ENCODE measurements at places on chromosomes 1 and 21.

DNA sequence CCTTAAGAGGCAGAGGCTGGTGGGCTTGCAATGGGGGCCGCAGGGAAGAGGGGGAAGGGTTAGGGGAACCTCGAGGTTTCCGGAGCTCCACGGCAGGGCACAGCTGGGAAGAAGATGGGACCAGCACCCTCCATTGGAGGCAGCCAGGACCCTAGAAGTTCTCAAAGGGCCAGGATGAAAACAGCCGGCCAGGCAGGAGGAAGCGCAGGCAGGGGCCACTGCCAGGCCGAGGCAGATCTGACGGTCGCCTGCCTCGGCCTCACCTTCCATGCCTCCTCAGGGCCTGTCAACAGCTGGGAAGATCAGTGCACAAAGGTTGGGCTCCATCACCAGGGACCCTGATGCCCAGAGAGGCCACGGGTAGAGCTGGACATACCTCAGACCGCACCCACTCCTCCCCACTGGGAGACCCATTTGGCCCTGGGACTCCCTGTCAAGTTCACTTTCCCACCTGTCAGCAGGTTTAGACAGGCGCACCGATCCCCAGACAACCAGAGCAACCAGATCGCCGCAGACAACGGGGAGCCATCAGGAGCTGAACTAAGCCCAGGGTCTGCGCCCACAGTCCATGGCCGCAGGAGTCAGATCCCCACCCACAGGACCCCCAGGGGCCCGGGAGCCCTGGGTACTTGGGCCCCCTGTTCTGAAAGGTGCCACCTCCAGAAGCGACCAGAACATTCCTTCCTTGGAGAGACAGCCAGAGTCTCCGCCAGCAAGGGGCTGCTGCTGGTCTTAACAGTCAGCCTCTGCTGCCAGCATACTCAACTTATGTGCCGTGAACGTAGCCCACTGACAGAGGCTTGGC lies 2.2 kb downstream of the SLC19A1 start:
- DNase-seq: no peak

DNA sequence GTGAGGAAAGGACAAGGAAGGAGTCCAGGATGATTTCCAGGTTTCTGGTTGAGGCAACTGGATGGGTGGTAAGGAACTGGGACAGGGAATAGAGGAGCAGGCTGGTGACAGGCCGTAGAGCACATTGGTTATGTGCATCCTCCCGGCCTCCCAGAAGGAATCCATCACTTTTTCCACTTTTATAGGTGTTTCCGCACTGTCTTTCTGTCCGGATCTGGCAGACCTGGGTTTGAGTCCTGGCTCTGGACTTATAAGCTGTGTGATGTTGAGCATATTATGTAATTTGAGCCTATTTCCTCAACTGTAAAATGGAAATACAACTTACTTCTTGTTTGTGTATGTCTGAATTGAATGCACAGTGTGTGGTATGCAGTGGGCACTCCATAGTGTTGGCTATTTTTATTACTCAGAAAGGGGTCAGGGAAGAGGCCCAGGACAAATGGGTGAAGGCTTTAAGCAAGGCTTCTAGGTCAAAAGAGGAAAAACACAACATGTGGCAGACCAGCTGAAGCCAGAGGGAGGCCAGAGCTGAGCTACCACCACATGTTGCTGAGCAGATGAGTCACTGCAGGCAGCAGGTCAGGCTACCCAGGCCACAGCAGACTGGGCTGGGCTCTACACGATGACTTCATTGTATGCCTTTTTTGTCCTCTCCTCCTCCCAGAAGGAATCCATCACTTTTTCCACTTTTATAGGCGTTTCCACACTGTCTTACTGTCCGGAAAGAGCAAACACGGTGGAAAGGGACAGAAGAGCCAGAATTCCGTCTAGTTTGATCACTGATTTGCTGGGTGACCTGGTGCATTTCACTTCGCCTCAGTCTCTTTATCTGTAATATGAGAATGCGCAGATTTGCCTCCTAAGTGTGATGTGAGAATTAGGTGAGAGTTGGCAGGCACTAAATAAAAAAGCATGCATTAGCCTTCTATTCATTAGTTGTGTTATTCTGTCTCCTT lies 791 bp upstream of the MAST2 start:
- peak; percentile 75 for DNase-seq

- DNase-seq: no peak
Observed at GRCh38 chr21:38712664-38713063, 93.1 kb upstream of the ETS2 start.

DNA sequence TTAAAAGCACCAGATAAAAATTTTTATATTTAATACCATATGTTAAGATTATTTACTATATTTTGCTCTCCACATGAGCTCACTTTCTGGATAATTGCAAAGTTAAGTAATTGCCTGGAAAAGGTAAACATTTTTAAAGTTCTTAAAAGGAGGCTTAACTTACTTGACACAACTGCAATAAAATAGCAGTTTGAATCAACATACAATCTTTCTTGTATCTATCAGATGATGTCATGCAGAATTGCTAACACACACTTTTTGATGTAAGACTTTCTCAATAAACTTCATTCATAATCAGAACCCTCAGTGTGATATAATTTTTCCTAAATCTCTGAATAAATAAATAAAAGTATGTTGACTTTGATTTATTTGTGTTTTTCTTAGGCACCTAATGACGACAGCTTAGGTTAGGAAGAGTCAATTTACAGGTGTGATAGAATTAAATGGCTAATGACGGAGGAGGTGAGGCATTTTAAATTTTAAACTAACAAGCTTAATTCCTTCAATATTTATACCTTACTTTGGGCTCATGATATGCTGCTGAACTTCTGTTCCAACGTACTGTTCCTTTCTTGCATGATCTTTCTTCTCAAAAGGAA lies 99.5 kb downstream of the LYPLAL1 start:
- no peak for DNase-seq

- no peak for DNase-seq
Observed at GRCh38 chr1:203629507-203630082, 3.0 kb downstream of the ATP2B4 start.

DNA sequence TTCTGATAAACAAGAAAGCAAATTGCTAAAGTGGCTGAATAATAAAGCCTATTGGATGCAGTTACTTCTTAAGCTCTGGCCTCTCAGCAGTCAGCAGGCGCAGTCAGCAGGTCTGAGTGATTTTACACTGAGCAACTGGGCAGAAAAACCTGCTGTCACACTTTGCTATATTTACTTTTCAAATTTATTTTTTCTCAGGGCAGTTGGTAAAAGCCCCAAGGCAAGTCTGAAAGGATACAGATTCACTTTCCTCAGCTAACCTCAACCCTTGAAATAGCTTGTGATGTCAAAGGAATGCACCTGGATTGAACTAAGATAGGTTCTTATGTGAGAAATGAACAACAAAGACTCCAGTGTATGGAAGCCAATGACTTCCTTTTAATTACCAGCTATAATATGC lies 34.0 kb downstream of the ATP5PF start:
- no peak for DNase-seq

GRCh38 chr21:41426676-41427404 lies 801 bp downstream of the MX1 start:
- DNase-seq: no peak

DNA sequence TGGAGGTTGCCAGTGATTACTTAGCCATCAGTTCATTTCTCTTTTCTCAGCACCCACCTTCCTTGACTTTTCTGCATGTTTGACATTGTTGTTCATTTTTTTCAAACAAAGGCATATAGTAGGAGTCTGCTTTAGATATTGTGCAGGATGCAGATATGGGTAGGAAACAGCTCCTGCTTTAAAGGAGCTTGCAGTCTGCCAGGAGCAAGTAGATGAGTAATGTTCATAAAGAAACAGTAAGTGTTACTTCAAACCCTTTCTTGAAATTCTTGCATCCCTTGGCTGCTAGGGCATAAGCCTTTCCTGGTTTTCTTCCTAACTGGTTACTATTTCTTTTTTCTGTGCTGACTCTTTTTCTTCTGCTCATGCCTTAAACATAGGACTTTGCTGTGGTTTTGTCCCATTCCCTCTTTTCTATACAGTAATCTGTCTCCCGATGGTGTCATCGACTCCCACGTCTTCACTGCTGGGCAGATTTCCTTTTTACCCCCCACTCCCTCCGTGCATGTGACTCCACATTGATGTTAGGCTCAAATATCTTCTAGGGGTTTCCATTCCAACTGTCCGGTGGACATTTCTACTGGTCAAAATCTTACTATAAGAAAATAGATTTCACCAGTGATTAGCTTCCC lies 20.4 kb downstream of the PTGFRN start:
- DNase-seq: no peak

DNA sequence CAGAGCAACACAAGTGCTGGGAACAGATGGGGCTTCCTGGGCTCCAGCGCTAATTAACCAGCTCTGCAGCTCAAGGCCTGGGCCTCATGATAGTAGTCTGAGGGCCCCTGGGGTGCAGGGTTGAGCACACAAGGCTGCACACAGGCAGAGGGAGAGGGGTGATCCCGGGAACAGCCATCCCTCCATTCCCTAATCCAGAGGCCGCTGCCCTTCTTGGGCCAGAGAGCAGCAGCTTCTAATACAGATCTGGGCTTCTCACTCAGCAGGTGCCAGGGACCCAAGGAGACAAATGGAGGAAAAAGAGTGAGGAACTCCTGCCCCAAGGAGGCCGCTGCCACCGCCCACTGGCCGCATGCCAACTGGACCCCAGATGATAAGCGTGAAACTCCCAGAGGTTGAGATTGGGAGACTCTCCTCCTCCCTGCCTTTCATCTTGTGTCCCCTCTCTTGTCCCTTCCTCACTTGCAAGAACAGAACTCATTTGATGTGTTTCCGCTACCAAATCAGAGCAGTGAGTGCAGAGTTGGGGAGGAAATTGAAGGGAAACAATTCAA lies 58.0 kb upstream of the IFNAR2 start:
- DNase-seq: no peak

DNA sequence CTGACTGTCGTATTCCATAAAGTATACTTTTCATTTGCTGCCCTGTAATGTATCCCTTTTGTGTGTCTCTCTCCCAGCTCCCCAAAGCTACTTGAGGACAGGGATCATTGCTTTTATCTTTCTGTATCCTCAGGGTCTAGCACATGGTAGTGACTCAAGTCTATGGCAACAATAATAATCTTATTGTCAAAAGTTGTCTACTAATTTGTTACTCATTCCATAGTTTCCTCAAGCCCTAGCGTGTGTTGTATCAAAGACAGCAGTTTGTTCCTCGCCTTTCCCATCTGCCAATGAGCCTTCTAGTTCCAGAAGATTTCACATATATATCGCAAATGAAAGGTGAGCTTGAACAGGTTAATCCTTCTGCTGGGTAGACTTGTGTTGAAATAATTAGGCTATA lies 9.8 kb upstream of the SLC30A1 start:
- DNase-seq: no peak

- no peak for DNase-seq
Observed at GRCh38 chr1:222225316-222225691, 322.6 kb downstream of the HHIPL2 start.

DNA sequence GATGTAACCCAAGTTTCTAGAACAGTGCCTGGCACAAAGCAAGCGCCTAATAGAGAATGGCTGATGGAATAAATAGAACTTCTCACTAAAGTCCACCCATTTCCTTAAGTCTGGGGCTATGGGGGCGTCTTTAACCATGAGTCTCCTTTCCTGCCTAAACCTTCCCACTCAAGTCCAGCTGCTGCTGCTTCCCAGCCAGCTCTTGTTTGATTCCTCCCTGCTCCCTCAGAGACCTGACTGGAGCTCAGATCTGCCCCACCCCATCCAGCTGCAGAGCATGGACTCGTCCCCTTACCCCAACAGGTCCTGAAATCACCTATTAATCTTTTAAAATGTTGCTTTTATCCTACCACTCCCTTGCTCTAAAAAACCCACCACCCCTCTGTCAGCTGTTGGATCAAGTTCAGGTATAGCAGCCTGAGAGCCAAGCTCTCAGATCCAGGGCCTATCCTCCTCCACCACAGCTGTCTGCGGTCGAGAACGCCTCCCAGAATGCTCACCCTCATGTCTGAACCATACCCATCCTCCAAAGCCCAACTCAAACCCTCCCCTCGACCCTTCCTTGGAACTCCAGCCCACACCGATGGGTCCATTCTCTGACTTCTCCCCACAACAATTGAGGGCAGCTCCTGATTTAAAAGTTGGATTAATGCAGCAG lies 12.8 kb upstream of the GALNT2 start:
- DNase-seq: no peak

GRCh38 chr1:170594066-170594626 lies 62.2 kb downstream of the GORAB start:
- DNase-seq: no peak

- peak; percentile 86 for DNase-seq
Observed at GRCh38 chr1:244224487-244225430, 173.7 kb downstream of the ZBTB18 start.

- no peak for DNase-seq
Observed at GRCh38 chr21:40766381-40766780, 80.6 kb downstream of the DSCAM start.

GRCh38 chr1:18354612-18355011 lies 126.1 kb upstream of the KLHDC7A start:
- no peak for DNase-seq

DNA sequence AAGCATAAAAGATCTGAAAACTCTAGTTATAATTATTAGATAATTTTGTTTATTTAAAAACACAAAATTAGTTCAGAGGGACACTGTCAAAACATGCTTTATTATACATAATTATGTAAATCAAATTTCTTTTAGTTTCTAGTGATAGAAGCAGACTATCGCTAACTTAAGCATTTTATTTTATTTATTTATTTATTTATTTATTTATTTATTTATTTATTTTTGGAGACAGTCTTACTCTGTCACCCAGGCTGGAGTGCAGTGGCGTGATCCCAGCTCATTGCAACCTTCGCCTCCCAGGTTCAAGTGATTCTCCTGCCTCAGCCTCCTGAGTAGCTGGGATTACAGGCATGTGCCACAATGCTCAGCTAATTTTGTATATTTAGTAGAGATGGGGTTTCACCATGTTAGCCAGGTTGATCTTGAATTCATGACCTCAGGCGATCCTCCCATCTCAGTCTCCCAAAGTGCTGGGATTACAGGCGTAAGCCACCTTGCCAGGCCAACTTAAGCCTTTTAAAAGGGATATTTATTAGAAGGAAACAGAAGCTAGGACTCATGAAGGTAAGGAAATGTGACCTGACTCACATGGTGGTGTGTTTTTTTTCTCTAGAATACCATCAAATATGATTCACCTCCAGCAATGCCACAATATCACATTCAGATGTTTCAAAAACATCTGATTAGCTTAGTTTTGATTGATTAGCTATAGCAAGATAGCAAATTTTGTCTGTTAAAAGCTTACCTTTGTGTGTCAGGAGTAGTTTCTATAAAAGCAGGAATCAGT lies 1357.4 kb upstream of the ADGRL4 start:
- DNase-seq: no peak

Measured in AML-193 (cell line).